Activated CD4-positive, alpha-beta T cell treated with anti-CD3 and anti-CD28 coated beads, Interleukin-2, amount 50 U/mL, for 4 hours (primary cell): ENCODE measurements at places on chromosomes 7 and 10.

- no peak for DNase-seq
Measured at GRCh38 chr7:47647181-47647917, 65.4 kb upstream of the TNS3 start.

GRCh38 chr10:75497997-75498883 lies 66.8 kb downstream of the LRMDA start:
- no peak for DNase-seq

GRCh38 chr10:103800789-103801540 lies 54.4 kb downstream of the SH3PXD2A start:
- peak; percentile 11 for DNase-seq

GRCh38 chr10:101151395-101151794 lies 20.3 kb downstream of the TLX1 start:
- DNase-seq = no peak

DNA sequence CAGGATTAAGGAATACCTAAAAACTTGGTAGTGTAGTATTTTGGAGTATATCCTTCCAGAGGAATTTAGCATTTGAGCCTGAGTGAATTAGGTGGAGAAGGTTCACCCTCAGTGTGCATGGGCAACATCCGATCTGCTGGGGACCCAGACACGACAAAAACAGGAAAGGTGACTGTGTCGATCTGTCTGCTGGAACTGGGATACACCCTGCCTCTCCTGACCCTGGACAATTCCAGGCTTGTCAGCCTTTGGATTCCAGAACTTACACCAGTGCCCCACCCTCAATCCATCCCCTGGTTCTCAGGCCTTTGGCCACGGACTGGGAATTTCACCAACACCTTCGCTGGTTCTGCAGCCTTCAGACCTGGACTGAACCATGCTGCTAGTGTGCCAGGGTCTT lies 41.9 kb downstream of the PTPRE start:
- DNase-seq = no peak

DNA sequence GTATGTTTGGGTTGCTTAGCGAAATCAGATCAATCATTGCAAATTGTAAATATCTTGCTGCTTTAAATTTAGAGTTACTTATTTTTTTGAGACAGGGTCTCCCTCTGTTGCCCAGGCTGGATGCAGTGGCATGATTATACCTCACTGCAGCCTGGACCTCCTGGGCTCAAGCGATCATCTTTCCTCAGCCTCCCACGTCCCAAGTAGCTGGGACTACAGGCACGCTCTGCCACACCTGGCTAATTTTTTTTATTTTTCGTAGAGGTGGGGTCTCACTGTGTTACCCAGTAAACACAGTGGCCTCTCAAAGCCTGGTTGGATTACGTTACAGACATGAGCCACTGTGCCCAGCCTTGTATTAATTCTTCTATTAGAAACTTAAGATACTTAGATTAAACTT lies 1.7 kb downstream of the VDAC2 start:
- DNase-seq = no peak

- no peak for DNase-seq
Measured at GRCh38 chr7:80661729-80662128, 23.3 kb downstream of the CD36 start.

GRCh38 chr10:14369906-14370305 lies 39.2 kb upstream of the FRMD4A start:
- no peak for DNase-seq

GRCh38 chr10:124692100-124692446 lies 52.1 kb downstream of the FAM53B start:
- no peak for DNase-seq

DNA sequence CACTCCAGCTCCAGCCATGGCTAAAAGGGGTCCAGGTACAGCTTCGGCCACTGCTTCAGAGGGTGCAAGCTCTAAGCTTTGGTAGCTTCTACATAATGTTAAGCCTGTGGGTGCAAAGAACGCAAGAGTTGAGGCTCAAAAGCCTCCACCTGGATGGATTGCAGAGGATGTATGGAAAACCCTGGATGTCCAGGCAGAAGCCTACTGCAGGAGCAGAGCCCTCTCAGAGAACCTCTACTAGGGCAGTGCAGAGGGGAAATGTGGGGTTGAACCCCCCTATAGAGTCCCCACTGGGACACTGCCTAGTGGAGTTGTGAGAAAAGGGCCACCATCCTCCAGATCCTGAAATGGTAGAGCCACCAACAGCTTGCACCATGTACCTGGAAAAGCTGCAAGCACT lies 10.7 kb upstream of the RNF32 start:
- DNase-seq = no peak

DNA sequence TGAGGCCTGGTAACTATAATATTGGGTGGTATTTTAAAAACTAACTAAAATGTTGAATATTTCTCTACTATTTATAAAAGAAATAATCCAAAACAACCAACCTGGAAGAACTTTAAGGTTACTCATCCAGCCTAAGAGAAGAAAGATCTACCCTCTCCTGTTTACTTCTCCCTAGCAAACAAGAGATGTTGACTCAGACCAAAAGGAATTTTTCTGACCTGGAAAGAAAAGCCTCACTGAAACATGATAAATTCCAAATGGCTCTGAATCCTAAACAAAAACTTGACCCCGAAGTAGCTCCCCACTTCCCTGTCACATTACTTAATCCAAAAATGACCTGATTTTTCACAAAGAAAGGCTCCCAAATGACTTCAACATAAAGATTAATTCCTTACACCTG lies 101.2 kb downstream of the PARD3 start:
- no peak for DNase-seq

- no peak for DNase-seq
Measured at GRCh38 chr7:151710646-151711434, 166.1 kb downstream of the PRKAG2 start.

DNA sequence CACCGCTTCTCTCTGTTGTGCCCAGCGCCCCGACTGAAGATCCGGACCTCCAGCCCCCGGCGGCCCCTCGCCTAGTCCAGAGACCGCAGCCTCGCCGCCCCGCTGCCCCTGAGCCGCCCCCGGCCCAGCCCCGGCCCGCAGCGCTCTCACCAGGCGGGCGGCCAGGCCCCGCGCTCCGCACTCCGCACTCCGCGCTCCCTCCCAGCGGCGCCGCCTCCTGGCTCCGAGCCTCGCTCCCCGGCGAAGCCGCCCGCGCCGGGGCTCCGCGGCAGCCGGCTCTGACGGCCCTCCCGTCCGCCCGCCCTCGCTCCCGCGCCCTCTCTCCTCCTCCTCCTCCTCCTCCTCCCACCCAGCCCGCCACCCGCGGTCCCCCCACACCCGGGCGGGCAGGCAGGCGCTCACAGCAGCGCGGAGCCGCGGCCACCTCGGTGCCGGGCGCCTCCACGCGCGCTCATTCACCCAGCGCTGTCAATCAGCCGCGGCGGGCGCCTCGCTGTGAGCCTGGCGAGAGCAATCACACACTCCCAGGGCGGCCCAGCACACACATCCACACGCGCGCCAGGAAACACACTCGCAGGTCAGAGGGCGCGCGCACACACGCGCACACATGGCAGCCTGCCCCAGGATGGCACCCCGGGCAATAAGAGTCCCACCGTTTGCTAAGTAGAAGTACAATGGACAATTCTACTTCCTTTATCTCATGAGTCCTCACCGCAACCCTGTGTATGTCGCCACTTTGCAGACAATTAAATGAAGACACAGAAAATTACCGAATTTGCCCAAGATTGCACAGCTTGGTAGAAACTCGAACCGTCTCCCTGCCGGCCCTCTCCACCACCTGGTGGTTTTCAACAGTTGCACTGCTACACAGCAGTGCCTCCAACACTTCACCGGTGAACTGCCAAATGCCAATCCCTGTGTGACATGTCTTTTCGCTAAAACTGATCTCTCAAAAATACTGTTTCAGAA lies at the start of gene PRRT4:
TSS of gene PRRT4 (minus strand) at position 280 of the 969 bp plus-strand sequence.
- peak; percentile 47 for DNase-seq

DNA sequence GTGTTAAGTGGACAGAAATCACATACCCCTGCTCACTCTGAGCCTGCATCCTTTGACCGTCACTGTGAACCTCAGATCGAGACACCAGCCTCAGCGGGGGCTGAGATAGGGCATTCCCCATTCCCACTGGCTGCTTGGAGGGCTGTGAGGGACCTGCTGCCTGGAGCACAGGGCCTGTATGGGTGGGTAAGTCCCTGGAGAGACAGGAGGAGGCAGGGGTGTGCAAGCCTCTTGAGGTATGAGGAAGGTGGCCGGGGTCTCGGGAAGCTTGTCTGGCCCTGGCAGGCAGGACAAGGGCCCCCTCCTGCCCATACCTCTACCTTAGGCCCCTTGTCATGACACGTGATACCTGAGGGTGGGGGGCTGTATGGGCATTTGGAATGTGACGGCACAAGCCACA lies 187.4 kb downstream of the MGMT start:
- DNase-seq = no peak

DNA sequence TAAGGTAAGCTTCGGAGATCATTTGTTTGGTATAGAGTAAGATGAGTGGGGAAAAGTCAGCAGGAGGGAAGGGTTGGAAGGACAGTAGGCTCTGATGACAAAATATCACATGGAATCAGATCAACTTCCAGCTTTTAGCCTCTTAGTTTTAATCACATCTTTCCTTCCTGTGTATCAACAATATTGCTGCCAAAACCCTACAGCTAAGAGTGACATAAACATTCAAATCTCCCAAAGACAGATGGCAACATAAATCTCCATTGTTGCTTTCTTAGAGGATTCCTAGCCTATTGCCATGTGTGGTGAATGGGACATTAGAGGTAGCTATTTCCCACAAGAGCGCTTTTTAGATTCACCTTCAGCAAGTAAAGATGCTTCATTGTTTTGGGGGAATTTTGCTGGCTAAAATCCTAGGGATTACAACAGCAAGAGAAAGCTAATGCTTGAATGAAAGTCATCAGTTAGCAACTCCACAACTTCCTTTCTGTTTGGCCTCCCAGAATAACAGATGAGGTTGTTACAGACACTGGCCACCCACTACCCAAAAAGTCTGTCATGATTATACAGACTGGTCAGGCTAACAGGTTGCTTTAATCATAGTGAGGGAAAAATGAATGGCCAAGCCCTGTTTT lies 35.2 kb upstream of the FZD1 start:
- no peak for DNase-seq

- peak; percentile 59 for DNase-seq
Measured at GRCh38 chr7:158818325-158819213, 10.7 kb downstream of the ESYT2 start.
